Stimulated activated CD8-positive, alpha-beta memory T cell treated with anti-CD3 and anti-CD28 coated beads, Interleukin-2, amount 100 ng/mL, for 1 hour (primary cell): ENCODE measurements at places on chromosomes 5 and 9.

DNA sequence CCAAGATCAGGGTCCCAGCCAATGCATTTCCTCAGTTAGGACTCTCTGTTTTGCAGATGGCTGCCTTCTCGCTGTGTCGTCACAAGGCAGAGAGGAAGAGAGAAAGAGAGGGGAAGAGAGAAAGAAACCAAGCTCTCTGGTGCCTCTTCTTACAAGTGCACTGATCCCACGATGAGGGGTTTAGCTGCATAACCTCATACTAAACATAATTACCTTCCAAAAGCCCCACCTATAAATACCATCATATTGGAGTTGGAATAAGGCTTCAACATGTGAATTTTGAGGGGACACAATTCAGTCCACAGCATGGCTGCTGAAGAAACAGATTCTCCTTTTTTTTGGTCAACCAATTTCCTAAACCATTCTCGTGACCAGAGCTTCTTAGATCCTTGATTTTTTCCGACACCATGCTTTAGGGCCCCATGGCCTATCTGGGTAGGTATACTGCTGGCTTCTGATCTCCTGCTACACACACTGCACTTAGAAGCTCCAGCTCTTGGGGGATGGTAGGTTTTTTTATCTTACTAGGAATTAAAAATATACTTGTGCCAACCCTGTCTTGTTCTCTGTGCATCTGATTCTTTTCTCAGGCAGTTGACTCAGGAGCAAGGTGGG, 5.1 kb downstream of the CAMK4 start:
- no peak for DNase-seq

GRCh38 chr9:134795446-134795845, 85.2 kb upstream of the FCN2 start:
- no peak for DNase-seq

DNA sequence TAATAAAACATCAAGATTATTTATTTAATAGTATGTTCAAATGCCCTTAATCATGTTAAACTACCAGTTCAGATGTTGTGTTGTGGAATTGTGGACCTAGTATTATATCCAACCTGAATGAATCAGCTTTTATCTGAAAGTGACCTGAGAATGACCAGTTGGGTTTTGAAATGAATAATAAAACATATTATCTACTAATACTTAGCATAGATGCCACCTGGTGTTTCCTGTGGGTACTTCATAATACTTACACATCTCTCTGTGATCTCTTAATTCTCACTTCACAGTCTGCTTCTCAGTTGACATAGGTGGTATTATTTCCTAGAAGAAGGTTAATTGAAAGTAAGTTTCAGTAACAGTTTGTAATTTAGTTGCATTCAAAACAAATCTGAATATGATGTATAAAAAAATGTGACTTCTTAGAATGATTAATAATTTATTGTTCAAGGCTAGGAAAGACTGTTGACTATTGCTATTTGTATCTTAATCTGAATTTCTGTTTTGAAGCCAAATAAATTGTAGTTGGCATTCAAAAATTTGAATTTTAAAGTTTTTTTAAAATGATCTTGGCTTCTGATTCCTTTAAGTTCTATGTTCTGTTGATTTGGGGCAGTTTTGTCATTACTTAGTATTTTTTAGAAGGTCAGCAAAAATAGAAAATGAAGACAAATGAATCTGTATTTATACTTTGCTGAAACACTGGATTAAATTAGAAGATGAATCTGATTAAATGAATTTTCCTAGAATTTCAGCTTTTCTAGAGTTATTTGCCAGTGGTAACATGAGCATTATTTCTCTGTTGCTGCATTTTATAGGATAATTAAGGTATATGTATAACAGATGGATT, 48.2 kb downstream of the KIF2A start:
- no peak for DNase-seq

- DNase-seq, result no peak
These were observed 10.8 kb downstream of the MAPKAP1 start for GRCh38 chr9:125696106-125696647.

GRCh38 chr5:3392306-3392939, 203.2 kb upstream of the IRX1 start:
- DNase-seq, result no peak

DNA sequence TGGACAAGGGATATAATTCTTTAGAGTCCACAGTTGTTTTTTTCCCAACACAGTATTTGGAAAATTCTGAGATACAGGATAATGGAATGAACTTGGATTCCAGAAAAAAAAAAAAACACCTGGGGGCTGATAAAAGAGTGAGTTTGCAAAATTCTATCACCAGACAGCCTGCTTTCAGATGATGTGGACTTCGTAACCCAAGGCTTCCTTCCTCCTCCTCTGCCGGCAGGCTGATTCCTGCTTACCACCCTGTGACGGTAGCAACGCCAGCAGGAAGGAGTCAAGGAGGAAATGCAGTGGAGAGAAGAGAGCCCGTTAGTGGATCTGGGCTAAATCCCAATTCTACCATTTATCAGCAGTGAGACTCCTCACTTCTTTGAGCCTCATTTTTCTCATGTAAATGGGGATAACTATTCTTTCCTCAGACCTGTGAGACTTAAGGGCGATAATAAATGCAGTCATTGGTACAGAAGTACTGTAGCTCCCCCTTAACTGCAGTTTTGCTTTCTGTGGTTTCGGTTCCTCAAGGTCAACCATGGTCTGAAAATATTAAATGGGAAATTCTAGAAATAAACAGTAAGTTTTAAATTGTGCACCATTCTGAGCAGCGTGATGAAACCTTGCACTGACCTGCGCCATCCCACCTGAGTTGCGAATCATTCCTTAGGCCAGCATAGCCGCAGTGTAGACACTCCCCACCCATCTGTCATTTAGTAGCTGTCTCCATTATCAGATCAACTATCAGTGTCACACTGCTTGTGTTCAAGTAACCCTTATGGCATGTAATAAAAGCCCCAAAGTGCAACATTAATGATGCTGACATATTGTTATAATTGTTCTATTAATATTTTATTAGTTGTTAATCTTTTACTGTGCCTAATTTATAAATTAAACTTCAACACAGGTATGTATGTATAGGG, 71.4 kb downstream of the DCP2 start:
- DNase-seq, result no peak

- no peak for DNase-seq
These were observed 460.7 kb upstream of the MEF2C start for GRCh38 chr5:89343666-89344065.

DNA sequence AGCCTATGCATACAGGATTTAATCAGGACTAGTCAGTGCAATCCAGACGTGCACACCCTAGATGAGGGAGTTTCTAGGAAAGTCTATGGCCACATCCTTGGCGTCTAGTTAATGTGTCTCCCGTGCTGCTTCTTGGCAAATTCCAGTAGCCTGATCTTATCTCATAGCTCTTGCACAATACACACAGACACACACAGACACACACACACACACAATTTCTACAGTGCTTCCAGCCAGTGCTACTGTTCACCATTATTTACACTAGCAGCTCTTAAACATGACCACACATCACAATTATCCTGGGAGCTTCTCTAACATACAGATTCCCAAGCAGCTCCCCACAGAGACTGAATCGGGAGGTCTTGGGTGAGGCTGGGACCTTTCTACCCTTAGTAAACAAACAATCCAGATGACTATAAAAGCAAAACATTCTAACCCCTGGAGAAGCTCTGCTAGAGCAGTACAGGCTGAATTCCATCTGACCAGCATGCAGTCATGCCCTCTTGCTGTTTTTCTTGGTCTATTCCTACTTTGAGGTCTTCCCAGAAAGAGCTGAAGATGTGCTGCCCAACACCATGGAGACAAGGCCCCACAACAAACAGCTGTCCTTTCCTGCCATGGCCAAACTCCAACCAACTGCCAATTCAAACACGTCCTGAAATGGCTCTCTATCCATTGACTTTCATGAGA, 236.6 kb downstream of the DEPDC1B start:
- DNase-seq, result no peak

- DNase-seq, result no peak
These were observed 47.7 kb upstream of the BOD1 start for GRCh38 chr5:173664154-173664526.

DNA sequence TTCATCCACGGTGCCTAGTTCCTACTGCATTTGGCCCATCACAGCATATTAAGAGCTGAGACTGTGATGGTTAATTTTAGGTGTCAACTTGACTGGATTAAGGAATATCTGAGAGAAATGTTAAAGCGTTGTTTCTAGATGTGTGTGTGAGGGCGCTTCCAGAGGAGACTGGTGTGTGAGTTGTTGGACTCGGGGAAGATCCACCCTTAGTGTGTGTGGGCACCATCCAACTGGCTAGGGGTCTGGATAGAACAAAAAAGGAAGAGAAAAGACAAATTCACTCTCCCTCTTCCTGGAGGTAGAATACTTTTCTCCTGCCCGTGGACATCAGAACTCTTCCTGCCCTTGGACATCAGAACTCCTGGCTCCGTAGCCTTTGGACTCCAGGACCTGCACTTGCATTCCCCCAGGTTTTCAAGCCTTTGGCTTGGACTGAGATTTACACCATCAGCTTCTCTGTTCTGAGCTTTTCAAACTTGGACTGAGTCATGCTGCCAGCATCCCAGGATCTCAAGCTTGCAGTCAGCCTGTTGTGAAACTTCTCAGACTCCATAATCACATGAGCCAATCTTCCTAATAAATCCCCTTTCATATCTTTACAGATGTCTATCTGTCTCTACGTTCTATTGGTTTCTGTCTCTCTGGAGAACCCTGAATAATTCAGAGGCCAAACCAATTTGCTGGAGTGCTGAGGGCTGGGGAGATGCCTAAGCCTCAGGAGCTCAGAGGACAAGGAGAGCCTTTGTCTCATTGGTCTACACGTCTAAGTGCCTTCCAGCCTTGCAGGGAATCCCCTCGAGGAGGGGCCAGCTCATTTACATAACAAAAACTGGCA, 164.5 kb downstream of the DCP2 start:
- no peak for DNase-seq

- no peak for DNase-seq
These were observed 1144.9 kb upstream of the C9orf72 start for GRCh38 chr9:28718226-28718625.

DNA sequence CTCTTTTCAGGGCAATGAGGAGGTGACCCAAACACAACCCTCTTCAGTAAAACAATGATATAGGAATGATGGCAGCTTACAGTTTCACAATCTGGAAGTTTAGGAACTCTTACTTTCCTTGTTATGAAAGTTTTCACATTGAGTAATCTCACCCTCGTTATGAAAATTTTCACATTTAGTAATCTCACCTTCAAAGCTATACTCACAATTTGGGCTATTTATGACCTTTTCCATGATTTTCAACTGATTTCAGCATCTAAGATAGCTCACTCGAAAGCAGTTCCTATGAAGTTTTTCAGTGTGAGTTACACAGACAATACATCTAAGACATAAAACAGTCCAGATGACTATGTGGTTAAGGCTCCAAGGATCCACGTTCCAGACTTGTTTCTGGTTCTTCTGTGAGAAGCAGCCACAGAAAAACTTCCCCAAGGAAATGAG, 57.1 kb downstream of the FOXD1 start:
- no peak for DNase-seq

- no peak for DNase-seq
These were observed 262.1 kb downstream of the SPOCK1 start for GRCh38 chr5:137236849-137237507.

- DNase-seq, result no peak
These were observed 383.6 kb downstream of the CCDC171 start for GRCh38 chr9:15936306-15936921.
